ENCODE measurements at places on chromosomes 16 and 17. TPM values are rescaled to one million over a fixed set of nuclear protein-coding genes. Genes with fewer than 3 reads are reported as not detected.

The TERB1 gene
- total RNA-seq, result not detected

The FSCN2 gene
- total RNA-seq, result 3.6 TPM

The SCN4A gene
- total RNA-seq, result not detected

The SHBG gene
- total RNA-seq, result 0.46 TPM

The SDK2 gene
- total RNA-seq, result 2.6 TPM

The SOST gene
- total RNA-seq, result not detected

The ZNF319 gene
- 13.8 TPM for total RNA-seq

The UNC119 gene
- total RNA-seq, result 39.6 TPM

The KCNH6 gene
- total RNA-seq, result 0.39 TPM

The DPEP2NB gene
- not detected for total RNA-seq

The SDR42E2 gene
- total RNA-seq, result not detected

The PRSS21 gene
- total RNA-seq, result 16.2 TPM

The MLKL gene
- total RNA-seq, result 35.0 TPM

The PIK3R5 gene
- 51.1 TPM for total RNA-seq

The RNF222 gene
- not detected for total RNA-seq

The FNDC8 gene
- total RNA-seq, result not detected

The POLR3K gene
- 6.4 TPM for total RNA-seq

The NTN1 gene
- total RNA-seq, result 3.9 TPM

The FAM234A gene
- 63.8 TPM for total RNA-seq

The PCYT2 gene
- total RNA-seq, result 54.5 TPM

The ZG16B gene
- total RNA-seq, result 1.2 TPM

The GPRC5B gene
- total RNA-seq, result 21.5 TPM

The MT4 gene
- total RNA-seq, result not detected

The MPV17L gene
- total RNA-seq, result 1.2 TPM

The HS3ST3A1 gene
- 1.3 TPM for total RNA-seq

The ZDHHC7 gene
- total RNA-seq, result 96.4 TPM

The KRTAP4-16 gene
- total RNA-seq, result not detected

The SOX15 gene
- total RNA-seq, result 0.63 TPM

The PRSS22 gene
- total RNA-seq, result 11.1 TPM

The CSH1 gene
- not detected for total RNA-seq

The RABEP1 gene
- 36.1 TPM for total RNA-seq
